M059J (cell line): ENCODE measurements at places on chromosomes 3 and 15. TPM values are rescaled to one million over a fixed set of nuclear protein-coding genes. Genes with fewer than 3 reads are reported as not detected.

- DNase-seq: no peak
Measured at GRCh38 chr15:25171856-25172687, 217.3 kb downstream of the SNRPN start.

GRCh38 chr3:170204509-170204908 is 17.7 kb upstream of the PRKCI start:
- DNase-seq: no peak

The PLCB2 gene
- total RNA-seq: not detected in 2 replicates

- DNase-seq: peak; percentile 25
Measured at GRCh38 chr3:11671648-11672100, 28.0 kb upstream of the VGLL4 start.

DNA sequence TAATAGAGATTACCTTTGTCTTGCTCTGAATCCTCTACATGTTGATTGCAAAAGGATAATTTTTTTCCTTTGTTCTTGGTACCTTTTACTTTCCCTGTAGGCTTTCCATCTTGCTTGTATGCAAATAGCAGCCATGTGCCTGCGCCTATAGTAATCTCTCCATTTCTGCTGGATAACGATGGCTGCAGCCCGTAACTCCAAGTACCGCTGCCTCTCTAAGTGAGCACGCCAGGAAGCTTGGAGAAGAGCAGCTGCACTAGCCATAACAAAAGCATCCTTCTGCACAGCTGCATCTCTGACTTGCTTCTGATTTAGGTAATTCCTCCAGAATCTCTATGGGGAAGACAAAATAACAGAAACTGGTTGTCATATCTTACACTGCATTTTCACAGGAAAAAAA is 89.3 kb downstream of the NR2E3 start:
- no peak for DNase-seq

- no peak for DNase-seq
Measured at GRCh38 chr15:47351501-47351900, 365.8 kb upstream of the SEMA6D start.

The CPLX3 gene
- total RNA-seq: not detected in 2 replicates

GRCh38 chr3:177443469-177443868 is 246.2 kb upstream of the TBL1XR1 start:
- DNase-seq: peak; percentile 99

- no peak for DNase-seq
Measured at GRCh38 chr3:124765197-124765840, 35.1 kb downstream of the UMPS start.

- no peak for DNase-seq
Measured at GRCh38 chr3:74001436-74001835, 376.7 kb upstream of the PDZRN3 start.

- DNase-seq: no peak
Measured at GRCh38 chr3:88758676-88759075, 348.7 kb upstream of the EPHA3 start.

GRCh38 chr3:182981038-182981380 is 671 bp upstream of the DCUN1D1 start:
- DNase-seq: no peak

- DNase-seq: no peak
Measured at GRCh38 chr3:111885578-111885977, 26.5 kb downstream of the PHLDB2 start.

The NMB gene
- 3.4 and 7.4 TPM in 2 replicates for total RNA-seq

DNA sequence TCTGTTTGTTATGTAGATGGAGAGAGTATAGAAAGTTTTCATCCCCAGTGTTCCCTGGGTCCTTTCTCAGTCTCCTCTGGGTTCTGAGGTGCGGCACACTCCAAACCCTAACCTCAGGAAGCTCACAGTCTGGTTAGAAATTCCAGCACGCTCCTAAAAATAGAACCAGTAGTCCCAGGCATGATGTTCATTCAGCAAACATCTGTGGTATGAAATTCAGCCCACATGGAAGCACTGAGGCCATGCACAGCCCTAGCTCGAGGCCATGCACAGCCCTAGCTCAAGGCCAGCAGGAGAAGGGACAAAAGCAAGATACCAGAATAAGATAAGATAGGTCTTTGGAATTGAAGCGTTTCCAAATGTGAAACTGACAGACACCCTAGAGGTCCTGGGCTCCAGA is 82.3 kb upstream of the OXTR start:
- DNase-seq: peak; percentile 91

The USP4 gene
- total RNA-seq: 11.1 and 13.9 TPM in 2 replicates

DNA sequence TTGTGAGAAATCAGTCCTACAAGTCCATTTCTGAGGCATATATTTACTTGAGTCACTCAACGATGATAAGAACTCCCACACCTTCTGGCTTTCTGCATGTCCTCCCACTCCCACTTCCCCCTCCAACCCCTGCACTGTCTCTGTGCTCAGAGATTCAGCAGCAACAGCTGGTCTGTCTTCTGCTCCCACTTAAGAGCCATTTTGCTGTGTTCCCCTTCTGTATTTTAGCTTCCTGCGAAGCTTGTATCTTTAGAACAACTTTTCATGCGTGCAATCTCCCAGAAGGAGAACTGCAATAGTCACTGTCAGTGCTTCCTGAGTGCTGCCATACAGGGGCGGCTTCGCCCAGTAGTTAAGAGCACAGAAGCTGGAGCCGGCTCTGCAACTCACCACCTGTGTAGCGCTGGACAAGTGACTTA is 90.0 kb upstream of the SPATA12 start:
- DNase-seq: no peak

- DNase-seq: no peak
Measured at GRCh38 chr15:38307861-38308641, 55.4 kb downstream of the SPRED1 start.

DNA sequence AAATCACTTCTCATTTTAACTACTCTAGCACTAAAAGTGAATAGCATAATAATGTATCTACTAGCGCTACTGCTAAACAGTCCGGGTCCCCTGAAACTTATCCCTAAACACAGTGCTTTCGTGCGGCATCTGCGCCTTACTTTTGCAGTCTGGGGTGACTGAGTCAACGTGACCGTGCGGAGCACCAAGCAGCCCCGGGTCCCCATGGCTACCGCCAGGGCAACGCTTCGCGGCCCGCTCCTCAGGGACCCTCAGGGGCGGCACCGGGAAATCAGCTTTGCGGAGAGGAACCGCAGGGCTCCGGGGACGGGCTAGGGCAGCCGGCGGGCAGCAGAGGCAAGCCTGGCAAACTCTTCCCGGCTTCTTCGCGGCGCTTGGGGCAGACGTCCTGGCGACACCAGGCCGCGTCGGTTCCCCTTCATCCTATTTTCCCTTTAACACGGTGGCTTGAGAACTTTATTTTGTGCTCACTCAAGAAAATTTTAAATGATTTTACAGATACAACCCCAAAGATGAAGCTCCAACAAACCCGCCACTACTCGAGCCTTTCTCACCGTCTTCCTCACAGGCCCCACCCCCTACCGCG is 757 bp upstream of the DIPK2A start:
- DNase-seq: peak; percentile 55

GRCh38 chr3:21331321-21331720 is 419.7 kb downstream of the ZNF385D start:
- no peak for DNase-seq

The EFCC1 gene
- total RNA-seq: not detected in 2 replicates

The SLC9C1 gene
- total RNA-seq: not detected in 2 replicates

DNA sequence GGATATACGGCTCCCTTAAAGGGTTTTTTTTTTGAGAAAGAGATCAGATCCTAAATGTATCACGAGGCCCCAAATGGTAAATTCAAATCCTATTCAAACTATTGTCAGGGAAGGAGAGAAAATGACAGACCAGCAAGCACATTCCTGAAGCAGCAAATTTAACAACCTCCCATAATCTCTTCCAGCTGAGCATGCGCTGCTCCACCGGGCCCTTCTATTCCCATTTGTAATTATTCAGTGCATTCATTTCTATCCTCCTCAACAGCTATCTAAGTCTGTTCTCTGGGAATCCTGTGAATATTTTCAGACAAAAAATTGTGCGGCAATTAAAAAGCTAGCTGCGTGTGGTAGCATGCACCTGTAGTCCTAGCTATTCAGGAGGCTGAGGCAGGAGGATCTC is 43.2 kb downstream of the MAGI1 start:
- DNase-seq: no peak

- DNase-seq: peak; percentile 30
Measured at GRCh38 chr15:48579945-48580671, 65.4 kb downstream of the FBN1 start.

GRCh38 chr15:74291101-74292071 is 55.3 kb downstream of the CCDC33 start:
- peak; percentile 69 for DNase-seq

DNA sequence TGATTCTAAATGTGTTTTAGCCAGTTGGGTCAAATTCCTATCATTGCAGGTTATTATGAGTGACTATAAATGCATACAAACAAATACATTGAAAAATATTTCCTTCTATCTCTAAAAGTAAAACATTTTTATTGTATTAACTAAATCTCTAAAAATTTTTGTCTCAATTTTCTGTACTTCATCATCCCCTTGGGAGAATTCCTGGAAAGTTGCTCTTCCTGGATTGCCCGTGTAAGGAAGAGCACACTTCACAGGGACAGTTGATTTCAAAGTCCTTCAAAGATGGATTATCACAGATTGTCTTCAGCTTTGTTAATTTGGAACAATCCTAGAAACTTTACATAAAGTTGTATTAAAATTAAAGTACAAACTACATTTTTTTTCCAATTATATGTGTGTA is 595.6 kb downstream of the ROBO1 start:
- no peak for DNase-seq

The TGM5 gene
- not detected in 2 replicates for total RNA-seq

- DNase-seq: no peak
Measured at GRCh38 chr3:111737047-111737705, 121.9 kb upstream of the PHLDB2 start.

The EIF2B5 gene
- total RNA-seq: 29.4 and 43.6 TPM in 2 replicates

- DNase-seq: no peak
Measured at GRCh38 chr3:16301507-16301906, 36.5 kb downstream of the OXNAD1 start.

- DNase-seq: peak; percentile 11
Measured at GRCh38 chr15:38609097-38609738, 44.6 kb upstream of the RASGRP1 start.

- peak; percentile 59 for DNase-seq
Measured at GRCh38 chr3:158770741-158771350, 31.0 kb upstream of the MFSD1 start.

The THRB gene
- total RNA-seq: 1.3 and 2.0 TPM in 2 replicates

- DNase-seq: peak; percentile 81
Measured at GRCh38 chr3:39260957-39261356, 18.9 kb downstream of the CX3CR1 start.

DNA sequence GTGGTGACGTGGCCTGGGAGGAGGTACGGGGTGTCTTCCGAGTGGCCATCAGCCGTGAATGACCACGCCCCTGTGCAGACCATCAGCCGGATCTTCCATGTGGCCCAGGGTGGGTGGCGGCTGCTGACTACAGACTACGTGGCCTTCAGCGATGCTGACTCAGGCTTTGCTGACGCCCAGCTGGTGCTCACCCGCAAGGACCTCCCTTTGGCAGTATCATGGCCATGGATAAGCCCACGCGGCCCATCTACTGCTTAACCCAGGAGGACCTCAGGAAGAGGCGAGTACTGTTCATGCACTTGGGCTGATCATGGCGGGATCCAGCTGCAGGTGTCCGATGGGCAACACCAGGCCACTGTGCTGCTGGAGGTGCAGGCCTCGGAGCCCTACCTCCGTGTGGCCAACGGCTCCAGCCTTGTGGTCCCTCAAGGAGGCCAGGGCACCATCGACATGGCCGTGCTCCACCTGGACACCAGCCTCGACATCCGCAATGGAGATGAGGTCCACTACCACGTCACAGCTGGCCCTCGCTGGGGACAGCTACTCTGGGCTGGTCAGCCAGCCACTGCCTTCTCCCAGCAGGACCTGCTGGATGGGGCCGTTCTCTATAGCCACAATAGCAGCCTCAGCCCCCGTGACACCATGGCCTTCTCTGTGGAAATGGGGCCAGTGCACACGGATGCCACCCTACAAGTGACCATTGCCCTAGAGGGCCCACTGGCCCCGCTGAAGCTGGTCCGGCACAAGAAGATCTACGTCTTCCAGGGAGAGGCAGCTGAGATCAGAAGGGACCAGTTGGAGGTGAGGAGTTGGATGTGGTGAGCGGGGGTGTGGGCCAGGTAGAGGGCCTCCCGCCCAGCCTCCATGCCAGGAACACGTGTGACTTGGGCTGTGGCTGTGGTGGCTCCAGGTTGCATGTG is 178.4 kb downstream of the TBC1D2B start:
- no peak for DNase-seq

GRCh38 chr3:73622091-73622805 is 2.5 kb downstream of the PDZRN3 start:
- DNase-seq: no peak

GRCh38 chr3:19749448-19750017 is 184.5 kb downstream of the EFHB start:
- no peak for DNase-seq

The SI gene
- total RNA-seq: not detected in 2 replicates

GRCh38 chr15:28273468-28273867 is 48.5 kb downstream of the HERC2 start:
- no peak for DNase-seq

DNA sequence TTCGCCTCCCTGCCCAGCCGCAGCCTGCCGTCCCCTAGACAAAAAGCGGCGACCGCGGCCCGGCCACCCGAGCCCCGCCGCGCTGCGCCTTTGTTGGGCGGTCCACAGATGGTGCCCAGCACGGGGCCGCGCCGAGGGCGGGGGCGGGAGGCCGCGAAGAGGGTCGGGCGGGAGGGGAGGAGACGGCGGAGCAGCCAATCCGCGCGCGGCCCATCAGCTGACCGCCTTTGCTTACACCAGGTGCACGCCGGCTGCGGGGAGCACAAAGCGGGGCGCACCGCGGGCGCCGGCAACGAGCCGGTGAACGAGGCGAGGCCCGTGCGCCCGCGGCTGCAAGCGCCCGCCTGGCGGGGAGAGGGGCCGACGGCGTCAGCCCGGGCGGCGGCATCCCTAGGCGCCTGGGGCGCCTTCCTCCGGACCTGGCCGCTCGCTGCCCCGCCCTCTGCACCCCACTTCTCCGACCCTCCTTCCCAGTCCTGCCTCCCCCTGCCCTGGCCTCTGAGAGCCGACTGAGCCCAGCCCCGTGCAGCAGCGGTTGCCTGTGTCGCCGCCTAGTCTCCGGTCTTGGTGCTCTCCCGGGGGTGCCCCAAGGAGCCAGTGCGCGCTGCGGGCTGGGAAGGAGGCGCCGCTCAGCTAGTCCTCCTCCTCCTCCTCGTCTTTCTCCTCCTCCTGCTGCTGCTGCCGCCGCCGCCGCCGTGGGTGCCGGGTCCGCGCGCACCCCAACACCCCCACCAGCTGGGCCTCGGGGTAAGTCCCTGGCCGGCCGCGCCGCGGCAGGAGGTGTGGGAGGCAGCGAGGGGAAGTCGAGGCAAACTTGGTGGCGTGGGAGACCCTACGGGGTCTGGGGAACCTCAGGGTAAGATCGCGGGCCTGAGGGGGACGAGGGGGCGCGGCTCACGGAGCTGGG is at the start of gene LRRN1:
Gene LRRN1, plus strand, starts transcription at position 259 of the 907 bp plus-strand sequence. CDS start 45,211 bp downstream, outside the sequence.
- DNase-seq: peak; percentile 3

DNA sequence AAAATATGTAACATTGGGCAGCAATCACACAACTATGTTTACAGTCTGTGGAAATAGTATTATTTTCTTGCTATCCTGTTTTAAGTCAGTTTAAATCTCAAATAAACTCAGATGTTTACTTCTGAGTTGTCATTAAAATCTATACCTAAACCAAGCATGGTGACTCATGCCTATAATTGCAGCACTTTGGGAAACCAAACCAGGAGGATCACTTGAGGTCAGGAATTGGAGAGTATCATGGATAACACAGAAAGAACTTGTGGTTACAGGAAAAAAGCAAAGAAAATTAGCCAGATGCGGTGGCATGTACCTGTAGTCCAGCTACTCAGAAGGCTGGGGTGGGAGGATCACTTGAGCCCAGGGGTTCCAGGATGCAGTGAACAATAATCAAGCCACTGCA is 631.6 kb upstream of the EPHA6 start:
- DNase-seq: peak; percentile 40
